C1 segment of cervical spinal cord (tissue), 14 donors: ENCODE measurements at places on chromosomes 4 and X.
A peak's percentile ranks its signal among the peaks of the same experiment; 100 is the strongest.

GRCh38 chr4:8199594-8200301, 658 bp downstream of the SH3TC1 start:
- no peak for DNase-seq

GRCh38 chr4:23881674-23882337, 8.0 kb downstream of the PPARGC1A start:
- no peak for DNase-seq

- no peak for DNase-seq
Measured at GRCh38 chr4:77913348-77913747, 50.7 kb downstream of the MRPL1 start.

DNA sequence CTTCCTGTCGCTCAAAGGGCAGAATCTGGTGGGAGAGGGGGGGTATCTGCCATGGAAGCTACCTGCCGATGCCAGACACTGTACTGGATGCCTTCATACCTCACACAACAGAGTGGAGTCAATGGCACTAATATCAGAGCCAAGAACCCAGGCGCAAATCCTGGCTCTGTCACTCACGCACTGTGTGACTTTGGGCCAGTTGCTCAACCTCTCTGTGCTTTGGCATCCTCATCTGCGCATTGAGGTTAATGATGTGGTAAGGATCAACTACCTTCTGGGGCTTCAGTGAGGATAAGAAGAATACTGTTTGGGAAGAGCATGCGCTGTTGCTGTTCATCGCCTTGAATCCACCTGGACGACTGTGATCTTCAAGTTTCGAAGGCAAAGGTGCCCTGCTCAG, 70.6 kb downstream of the PPP2R2C start:
- no peak for DNase-seq

DNA sequence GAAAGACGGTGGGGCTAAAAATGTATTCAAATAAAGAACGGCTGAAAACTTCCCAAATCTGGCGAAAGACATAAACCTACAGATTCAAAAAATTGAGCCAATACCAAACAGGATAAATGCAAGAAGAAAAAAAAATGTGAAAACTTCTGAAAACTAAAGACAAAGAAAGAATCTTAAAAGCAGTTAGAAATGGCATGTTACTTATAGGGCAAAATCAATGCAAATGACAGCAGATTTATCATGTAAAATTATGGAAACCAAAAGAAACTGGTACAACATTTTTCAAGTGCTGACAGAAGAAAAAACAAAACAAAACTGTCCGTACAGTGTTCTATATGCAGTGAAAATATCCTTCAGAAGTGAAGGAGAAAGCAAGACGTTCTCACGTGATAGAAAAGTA, 239.0 kb downstream of the PDGFC start:
- no peak for DNase-seq

GRCh38 chr4:25882226-25882625, 19.4 kb upstream of the SEL1L3 start:
- no peak for DNase-seq

DNA sequence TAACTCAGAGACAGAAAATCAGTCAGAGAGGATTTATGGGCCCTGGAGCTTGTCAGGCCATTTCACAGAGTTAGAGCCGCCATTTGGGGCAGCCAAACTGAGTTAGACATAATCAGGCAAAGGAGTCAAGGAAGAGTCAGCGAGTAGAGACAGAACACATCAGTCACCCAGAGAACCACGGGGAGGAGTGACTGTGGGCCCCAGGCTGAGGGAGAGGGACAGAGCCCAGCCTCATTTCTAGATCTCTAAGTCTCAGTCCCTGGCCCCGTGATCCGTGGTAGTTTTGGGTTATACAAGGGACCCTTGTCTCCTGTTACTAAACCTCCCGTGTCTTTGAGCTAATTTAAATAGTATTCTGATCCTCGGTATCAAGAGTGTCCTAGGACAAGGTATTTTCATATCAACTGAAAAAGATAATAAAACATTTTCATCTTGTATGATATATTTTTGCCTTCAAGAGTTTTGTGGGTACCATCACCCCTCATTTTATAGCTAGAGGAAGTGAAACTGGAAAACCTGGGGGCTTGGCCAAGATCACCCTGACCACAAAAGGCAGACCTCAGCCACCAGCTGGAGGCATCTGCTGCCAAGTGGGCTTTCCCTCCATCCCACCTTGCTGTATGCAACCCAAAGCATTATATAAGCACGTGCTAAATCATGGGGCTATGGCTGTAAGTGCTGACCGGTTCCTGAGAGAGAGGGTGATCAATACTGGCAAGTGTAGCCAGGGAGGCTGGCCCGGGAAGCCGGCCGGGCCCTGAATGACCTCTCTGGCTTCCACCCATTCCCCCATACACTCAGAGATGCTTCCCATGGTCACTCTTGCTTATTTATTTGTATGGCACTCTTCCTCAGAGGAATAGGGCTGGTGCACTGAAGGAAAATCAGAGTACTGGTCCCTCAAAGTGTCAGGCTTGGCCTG, 204.1 kb downstream of the BCOR start:
- no peak for DNase-seq

DNA sequence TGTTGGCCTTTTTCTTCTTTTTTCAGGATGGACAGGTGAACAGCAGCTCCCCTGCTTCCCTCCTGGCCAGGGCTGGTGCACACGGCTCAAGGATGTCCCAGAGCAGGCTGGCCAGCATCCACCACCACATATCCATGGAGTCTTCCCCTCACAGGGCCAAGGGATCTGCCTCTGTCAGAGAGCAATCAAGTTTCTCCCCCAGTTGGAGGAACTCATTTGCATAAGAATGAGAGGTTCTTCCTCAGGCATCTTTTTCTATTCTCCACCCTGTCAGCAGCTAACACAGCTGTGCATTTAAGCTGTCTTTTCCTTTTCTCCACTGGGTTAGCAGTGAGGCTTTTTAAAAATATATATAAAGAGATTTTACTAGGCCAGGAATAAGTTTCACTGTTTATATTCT, 143.8 kb downstream of the ANAPC10 start:
- DNase-seq = no peak

GRCh38 chr4:1040344-1041146, 29.1 kb downstream of the FGFRL1 start:
- DNase-seq = no peak

DNA sequence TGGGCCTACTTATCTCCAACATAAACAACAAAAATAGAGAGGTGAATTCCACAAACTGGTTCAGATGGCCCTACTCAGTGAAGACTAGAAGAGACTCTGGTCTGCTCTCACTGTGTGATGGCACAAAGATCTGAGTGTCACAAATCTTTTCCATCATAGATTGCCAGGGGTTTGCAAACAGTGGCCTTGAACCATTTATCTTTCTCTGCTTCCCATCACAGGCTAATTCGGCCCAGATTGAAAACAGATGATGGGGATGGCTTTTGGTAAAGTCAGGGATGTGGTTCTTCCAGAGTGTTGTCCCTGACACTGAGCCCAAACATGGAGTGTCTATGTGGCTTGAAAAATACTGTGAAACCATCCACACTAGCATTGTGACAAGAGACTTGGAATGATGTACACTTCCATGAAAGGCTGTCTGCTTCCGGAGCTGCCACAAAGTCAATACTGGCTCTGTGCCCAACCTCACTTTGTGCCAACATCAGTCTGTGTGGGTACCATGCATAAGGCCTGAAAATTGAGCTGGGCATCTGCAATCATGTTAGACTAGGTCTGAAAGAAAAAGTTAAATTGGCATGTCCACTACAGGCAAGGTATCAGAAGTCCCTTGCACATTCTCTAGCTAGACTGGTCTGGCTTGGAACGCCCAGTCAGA, 25.2 kb upstream of the PLAC1 start:
- DNase-seq = no peak

- no peak for DNase-seq
Measured at GRCh38 chrX:72094894-72095293, 36.8 kb downstream of the RTL5 start.

DNA sequence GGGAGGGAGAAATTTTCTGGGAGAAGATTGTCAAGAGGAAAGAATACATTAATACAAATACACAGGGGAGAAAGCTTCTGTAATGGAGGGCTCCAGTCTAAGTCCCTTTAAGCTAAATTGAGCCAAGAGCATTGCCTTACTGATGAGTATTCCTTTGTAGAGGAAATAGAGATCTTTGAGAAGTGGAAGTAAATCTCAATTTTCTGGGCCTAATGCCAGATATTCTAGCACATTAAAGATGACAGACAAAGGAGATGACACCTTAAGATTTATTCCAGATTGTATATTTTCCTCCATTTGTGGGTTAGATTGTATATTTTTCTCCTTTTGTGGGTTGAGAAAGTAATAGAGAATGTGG, 28.5 kb upstream of the SMAD1 start:
- no peak for DNase-seq

GRCh38 chrX:79107891-79108718, 36.4 kb upstream of the GPR174 start:
- DNase-seq = no peak

- DNase-seq = no peak
Measured at GRCh38 chrX:123617007-123617406, 115.8 kb downstream of the THOC2 start.

DNA sequence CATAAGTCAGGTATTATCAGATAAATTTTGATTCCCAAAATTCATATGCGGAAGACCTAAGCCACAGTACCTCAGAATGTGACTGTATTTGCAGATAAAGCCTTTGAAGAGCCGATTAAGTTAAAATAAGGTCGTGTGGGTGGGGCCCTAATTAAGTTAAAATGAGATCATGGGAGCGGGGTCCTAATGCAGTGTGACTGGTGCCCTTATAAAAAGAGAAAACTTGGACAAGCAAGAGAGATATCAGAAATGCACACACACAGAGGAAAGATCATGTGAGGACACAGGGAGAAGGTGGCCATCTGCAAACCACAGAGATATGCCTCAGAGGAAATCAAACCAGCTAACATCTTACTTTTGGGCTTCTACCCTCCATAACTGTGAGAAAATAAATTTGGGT, 236.1 kb downstream of the FBXO8 start:
- DNase-seq = no peak

- no peak for DNase-seq
Measured at GRCh38 chrX:13652287-13652793, 601 bp upstream of the TCEANC start.

DNA sequence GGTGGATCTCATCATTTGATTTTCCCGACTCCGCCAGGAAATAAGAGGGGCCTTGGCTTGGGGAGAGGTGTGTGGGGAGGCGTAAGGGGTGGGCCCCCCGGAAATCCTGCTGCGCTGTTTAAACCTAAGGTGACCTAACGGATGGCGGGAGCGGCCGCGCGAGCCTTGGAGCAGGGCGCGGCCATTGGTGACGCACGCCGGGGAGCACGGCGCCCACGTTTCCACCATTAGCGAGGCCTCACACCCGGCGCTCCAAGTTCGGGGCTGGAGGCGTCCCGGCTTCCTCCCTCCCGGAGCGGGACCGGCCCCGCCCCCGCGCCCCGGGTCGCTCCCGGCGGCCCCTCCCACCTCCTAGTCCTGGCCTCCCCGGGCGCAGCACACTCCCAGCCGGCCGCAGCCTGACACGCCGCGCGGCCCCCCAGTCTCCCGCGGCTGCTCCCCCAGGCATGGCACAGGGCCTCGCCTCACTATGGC, at the start of gene SMS:
SMS (plus strand) TSS at position 354 of the 474 bp plus-strand sequence; CDS start at position 470, 116 bp downstream.
- no peak for DNase-seq

DNA sequence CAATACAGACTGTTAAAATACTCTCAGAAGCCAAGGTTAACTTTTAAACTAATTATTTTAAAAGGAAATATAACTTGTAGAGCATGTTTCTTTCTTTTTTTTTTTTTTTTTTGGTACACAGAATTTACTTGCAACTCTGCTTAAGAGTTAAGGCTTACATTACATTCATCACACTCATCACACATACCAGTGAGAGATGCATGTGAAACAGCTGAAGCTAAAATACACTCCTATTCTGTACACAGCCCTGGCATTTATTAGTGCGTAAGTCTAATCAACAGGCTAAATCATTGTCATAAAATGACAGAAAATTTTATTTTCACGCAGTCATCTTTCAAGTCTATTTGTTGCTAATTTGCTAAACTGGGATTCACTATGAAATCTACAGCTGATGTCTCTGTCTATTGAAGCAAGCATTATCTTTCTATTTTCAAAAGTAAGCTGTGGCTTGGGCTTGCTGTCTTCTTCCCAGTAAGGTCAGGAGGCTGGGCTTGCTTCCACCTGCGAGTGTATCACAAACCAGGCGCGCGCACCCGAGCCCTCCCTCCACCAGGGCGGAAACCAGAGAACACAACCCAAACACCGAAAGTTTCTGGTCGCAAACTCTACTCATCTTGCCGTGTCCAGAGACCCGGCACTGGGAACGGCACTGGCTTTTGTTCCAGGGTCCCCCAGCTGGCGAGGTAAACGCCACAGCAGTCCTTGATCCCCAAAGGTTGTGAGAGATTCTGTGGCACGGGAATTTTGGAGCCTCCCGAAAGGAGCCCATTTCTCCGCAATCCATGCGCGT, 3.9 kb downstream of the MAML3 start:
- DNase-seq = no peak

DNA sequence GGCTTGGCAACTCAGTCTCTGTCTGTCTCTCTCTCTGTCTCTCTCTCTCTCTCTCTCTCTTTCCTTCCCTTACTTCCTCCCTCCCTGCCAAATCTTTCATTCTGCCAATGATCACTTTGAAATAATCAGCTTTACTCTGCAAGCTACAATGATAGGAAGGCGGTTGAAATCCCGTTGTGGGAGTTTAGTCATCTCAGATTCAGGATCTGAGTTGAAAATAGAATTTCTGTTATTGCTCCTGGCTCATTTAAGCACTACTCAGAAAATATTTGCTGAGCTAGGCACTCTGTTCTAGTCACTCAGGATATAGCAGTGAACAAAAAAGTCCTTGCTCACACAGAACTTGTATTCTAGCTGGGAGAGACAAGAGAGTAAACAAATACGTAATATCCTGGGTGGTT, 56.3 kb upstream of the DCTD start:
- DNase-seq = no peak

- DNase-seq = no peak
Measured at GRCh38 chr4:47274901-47275300, 188.6 kb downstream of the COMMD8 start.

DNA sequence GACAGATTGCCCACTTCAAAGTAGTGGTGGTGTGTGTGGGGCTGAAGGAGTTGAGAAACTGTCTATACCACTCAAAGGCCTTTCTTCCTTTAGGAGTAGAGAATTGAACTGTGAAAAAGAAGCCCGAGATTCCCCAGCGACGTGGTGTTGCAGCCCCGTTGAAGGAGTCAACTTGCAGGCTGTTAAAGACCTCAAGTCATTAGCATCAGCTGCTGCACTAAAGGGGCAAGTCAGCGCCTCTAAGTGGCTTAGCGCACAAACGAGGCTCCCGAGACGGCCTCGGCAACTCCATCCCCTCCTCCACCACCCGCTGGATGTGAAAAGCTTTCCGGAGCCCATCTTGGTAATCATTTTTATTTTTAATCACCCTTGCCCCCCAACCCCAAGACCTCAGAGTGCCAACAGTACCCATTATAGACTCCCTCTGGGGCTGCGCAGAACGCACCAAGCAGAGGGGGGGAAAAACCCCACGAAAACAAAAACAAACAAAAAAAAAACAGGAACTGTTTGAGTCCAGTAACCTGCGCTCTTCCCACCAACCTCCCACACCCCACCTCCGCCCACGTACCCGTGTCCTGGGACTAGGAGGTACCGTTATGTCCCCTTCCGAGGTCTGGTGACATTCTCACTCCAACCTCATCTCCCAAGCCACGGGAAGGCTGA, 913 bp upstream of the PRDM8 start:
- DNase-seq = peak; percentile 71
